Erythroblast (primary cell): ENCODE measurements at places on chromosomes 12 and 14.

- no peak for DNase-seq
Observed at GRCh38 chr12:3641428-3642018, 111.4 kb downstream of the CRACR2A start.

DNA sequence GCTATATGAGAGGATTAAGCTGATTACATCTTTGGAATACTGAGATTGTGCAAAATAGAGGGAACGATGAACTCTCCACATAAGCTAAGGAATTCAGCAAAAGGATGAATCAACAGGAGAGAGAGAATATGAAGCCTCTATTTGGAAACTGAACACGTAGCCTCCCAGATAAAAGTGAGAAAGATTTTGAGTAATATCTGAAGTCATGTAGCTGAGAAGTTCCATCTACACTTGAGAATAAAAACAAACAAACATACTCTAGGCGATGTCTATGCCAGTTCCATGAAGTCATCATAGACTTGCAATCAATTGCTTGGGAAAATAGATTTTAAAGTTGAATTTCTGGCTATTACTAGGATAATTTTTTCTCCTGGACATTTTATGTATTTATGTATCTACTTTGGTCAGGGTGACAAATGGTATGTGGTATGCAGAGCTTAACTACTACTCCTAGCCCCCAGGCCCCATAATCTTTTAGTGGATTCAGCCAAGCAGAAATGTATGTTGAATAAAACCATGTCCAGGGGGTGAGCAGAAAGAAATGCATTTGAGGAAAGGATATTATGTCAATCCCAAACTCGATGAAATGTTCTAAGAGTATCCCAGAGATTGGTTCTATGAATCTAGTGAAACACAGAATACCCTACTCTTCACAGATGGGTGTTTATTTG is 627.4 kb downstream of the DIO2 start:
- DNase-seq = no peak

DNA sequence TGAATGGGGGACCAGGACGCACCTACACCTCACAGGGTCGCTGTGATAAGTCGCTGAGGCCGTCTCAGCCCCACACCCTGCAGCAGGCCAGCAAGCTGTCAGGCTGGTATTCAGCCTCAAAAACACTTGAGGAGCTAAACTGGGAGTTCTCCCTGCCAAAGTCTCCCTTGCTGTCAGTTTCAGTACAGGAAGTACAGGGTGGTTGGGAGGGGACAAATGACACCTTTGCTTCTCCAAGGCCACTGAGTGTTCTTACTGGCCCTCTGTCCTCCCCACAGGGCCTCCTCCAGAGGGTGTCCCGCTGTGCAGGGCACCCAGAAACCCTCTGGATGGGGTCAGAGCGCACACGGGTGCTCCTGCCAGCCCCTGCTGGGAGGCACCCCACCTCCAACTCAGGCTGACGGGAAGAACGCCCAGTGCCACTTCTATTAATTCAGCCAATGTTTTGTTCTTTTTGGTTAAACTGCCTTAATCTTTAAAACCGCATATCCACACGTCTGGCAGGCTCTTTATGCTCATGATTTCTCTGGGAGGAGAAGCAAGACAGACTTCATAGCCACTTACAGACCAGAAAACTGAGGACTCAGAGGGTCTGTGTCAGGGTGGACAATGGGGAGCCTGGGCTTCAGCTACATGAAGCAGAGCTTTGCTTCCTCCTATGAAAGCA is 75.9 kb downstream of the ITPK1 start:
- DNase-seq = no peak

- no peak for DNase-seq
Observed at GRCh38 chr14:79493081-79493645, 718.1 kb downstream of the DIO2 start.

DNA sequence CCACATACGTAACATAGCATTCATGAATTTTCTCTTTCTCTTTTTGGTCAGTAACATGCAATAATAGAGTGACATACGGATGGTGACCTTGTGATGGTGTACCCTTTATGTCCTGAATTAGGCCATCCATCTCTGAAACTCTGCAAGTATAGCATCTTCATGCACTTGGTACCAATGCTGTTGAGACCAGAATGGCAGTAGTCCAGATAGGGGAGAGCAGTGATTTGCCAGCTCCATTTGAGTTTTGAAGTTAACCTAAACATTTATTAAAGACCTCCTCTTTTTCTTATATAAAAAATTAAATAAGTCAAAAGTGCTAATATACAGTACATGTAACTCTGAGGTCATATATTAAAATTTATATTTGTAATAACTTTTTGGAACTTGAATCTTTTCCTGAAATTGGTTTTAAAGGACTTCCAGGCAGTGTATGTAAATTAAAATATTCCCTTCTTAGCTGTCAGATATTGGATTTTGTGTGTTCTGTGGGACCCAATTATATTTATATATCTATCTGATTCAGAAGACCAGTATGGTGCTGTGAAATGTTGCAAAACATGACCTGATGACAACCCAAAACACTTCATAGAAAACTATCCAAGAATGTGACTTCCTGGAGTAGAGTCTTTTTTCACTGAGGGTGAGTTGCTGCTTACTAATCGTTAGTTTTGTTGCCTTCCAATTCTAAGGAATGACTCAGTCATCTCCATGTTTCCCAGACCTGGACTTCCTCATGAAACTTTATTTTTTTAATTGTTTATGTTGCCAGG is 3.5 kb downstream of the ELK3 start:
- no peak for DNase-seq

GRCh38 chr12:82904219-82904790 is 217.6 kb downstream of the TMTC2 start:
- no peak for DNase-seq

- DNase-seq = no peak
Observed at GRCh38 chr12:125470838-125471783, 405.9 kb downstream of the AACS start.

DNA sequence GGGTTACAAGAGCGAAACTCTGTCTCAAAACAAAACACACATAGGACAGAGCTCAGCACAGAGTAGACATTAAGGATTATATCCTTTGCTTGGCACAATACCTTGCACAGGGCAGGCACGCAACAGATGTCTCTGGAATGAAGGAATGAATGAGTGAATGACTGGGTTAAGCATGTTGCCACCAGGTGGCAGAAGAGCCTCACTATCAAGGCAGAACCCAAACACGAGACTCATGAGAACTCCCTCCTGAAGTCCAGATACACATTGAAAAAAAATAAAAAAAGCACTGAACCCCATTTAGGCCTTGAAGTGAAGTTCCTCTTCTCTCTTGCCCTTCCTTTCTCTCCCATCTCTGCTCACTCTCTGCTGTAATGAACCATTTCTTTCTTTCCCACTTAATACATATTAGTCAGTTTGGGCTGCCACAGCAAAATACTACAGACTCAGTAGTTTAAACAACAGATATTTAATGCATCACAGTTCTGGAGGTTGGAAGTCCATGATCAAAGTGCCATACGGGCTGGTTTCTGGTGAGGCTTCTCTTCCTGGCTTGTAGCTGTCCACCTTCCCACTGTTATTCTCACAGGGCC is 26.6 kb upstream of the LTA4H start:
- DNase-seq = peak; percentile 80

- DNase-seq = no peak
Observed at GRCh38 chr12:53995002-53995377, 5.0 kb upstream of the HOXC9 start.

GRCh38 chr14:30621354-30621939 is 672 bp upstream of the SCFD1 start:
- DNase-seq = peak; percentile 72

DNA sequence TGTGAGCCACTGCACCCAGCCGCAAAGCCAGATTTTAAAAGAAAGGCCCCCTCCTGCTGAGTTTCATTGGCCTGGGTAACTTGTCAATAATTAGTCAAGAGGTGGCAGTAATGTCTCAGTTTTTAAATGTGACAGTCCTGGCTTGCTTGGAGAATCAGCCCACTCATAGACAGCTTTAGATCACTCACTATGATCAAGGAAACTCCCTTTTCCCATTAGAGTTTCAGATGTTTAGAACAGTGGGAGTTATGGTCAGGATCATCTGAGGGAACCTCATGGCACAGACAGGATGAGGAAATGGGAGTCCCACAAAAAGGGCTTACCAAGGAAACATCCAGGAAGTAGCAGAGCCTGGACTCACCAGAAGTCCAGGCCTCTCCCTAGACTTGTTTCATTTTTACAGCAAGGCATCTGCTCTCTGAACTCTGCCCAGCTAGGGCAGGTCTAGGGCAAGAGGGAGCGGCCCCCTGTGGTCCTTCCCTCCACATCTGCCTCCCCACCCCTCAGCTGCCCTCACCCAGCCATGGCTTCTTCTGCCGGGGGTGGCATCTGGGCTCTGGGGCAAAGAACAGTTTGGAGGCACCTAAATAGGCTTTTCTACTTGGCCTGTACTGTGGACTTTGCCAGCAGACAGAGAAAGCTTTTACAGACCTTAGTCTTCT is 11.2 kb downstream of the BCL2L14 start:
- peak; percentile 54 for DNase-seq

GRCh38 chr12:131133994-131134393 is 180.3 kb downstream of the ADGRD1 start:
- no peak for DNase-seq

DNA sequence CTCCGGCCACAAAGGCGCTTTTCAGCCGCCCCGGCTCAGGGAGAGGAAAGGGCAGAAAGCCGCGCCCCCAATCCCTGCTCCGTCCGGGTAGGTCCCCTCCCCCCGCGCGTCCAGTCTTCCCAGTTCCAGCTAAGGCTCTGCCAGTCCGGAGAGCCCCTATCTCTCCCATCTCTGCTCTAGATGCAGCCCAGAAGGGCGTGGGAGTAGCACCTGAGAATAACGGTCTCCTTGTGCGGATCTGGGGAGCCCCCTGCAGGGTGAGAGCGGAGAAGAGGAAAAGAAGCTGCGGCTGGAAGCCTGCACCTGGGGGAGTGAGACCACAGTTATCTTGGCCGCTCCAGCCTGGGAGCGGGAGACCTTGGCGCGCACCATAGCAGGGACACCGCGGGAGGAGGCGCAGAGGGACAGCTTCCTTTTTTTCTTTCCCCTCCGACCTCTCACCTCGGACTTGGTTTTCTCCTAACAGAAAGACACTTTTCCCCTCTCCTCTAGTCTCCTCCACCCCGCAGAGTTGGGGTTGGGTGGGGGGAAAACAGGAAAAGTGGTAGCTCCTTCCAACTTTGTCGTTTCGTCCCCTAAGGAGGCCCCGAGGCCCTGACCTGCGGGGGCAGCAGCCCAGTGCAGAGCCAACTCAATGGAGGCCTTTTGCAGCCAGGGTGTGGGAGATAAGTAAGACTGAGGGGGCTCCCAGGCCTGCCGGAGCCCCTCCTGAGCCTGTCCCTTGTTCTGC is 2.4 kb downstream of the DHH start:
- peak; percentile 28 for DNase-seq

- no peak for DNase-seq
Observed at GRCh38 chr14:67892466-67893100, 73.0 kb downstream of the RAD51B start.

GRCh38 chr14:95413289-95414215 is 93.8 kb upstream of the CLMN start:
- DNase-seq = no peak

- DNase-seq = no peak
Observed at GRCh38 chr14:103886304-103887169, 39.2 kb upstream of the PPP1R13B start.

DNA sequence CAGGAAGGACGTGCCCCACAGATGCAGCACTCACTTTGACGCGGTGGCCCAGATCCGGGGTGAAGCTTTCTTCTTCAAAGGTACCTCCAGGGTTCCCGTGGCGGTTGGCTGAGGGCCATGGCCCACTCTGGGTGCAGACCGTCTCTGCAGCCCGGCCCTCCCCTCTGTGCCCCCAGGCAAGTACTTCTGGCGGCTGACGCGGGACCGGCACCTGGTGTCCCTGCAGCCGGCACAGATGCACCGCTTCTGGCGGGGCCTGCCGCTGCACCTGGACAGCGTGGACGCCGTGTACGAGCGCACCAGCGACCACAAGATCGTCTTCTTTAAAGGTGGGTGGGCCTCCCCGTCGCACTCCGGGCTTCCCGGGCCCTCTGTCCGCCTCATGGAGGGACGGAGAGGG is 16.9 kb downstream of the MMP17 start:
- DNase-seq = no peak

DNA sequence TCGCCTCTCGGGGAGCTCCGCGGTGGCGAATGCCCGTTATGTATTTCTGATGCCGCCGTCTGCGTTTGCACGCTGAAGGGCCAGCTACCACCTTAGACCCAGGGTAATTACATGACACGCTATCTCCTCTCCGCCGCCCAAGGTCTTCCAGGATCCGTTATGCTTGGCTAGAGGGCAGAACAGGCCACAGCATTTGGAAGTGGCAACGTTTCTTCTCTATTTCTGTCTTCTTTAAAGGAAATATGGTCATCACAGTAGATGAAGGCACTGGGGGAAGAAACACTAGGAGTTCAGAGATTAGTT is 861 bp upstream of the MDGA2 start:
- no peak for DNase-seq

DNA sequence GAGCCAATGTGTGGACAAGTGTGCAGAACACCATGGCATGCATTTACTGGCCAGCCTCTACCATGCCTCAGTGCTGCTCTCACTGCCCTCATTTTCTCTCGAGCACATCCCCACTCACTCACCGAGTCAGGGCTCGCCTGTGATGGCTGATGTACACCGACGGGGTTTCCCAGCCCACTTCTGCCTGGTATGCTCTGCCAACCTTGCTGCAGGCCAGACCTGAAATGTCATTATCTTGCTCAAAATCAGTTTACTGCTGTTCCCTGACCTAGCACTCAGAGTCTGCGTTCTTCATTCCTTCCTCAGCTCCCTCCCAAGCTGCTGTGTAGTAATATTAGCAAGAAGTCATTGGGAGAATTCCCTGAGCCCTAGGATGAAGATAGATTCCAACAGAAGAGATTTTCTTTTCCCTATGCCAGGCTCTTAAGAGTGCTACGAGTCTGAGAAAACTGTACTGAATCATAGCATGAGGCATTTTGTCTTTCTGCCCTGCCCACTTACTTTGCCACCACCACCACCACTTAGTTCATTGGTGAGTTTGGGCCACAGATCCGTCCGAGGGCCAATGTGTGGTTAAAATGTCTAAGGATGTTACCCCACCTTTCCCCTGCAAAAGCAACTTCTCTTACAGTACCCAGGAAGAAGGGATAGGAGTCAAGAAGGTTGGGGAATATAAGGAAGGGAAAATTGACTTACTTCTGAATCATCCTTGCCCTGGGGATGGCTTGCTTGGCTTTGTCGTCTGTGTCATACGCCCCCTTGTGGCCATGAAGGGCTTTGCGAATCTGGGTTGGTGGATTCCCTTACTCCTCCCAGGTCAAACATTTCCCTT is 51.0 kb downstream of the BMAL2 start:
- peak; percentile 67 for DNase-seq

- DNase-seq = no peak
Observed at GRCh38 chr12:75322464-75322863, 7.7 kb downstream of the CAPS2 start.

GRCh38 chr14:24459331-24459730 is 16.8 kb upstream of the SDR39U1 start:
- no peak for DNase-seq

DNA sequence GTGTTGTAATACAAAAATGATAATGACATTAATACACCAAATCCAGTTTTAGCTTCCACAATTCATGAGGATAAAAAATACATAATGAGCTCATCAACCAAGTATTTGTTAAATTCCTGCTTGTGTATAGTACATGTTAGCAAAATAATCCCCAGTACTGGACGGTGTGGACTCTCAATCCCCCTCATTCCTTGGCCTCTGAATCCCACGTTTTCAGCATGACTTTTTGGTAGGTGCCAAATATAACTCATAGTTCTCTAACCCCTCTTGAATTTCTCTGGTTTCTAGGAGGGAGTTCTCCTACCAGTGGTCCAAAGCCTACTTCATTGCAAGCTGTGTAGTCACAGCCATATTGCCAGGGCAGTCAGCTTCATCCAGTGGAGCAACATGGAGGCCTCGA is 41.4 kb upstream of the EPS8 start:
- no peak for DNase-seq

GRCh38 chr12:101186291-101186690 is 23.7 kb downstream of the SLC5A8 start:
- no peak for DNase-seq
